Stimulated activated CD8-positive, alpha-beta memory T cell treated with anti-CD3 and anti-CD28 coated beads, Interleukin-2, amount 100 ng/mL, for 48 hours (primary cell): ENCODE measurements at places on chromosomes 2 and 18.

DNA sequence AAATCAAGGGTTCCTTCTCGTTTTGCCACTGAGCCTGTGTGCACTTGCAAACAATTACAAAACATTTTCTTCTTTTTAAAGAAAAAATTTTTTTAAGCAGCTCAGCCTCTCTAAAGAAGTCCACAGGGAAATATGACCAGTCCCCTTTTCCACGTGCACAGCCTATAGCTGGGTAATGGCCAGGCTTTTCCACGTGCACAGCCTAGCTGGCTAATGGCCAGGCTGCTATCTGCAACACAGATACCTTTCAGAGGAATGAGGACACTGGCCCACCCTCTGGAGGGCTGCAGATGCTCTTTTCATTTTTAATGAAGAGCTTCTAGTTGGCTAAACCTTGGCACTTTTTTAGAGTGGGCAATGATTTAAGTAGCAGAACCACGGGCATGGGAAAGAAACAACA lies 46.3 kb downstream of the ASB18 start:
- no peak for DNase-seq

GRCh38 chr18:43279015-43279744 lies 1.9 kb upstream of the SYT4 start:
- no peak for DNase-seq

DNA sequence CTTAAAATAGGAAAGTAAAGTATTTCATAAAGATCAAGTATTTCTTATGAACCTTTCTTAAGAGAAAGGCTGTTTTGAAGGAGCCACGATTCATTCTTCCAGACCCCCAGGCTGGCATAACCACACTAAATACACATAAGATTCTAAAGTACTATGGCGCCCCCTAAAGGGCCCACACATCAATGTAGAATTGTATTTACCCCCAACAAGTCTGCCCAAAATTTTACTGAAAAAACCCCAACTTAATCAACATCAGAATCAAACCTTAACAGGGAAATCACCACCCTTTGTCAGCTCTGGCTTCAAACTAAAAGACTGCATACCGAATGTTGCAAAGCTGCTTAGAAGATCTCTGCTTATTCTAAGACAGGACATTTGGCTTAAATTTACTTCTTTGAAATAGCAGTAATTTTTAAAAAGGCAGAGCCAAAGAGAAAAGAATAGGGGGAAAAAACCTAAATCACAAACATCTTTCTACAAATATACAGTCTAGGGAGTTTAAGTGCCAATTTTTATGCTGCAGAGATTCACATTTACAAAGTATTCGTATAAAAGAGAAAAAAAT lies 20.4 kb upstream of the BCL2 start:
- DNase-seq = no peak

- DNase-seq = no peak
These were observed 910.1 kb upstream of the CELF4 start for GRCh38 chr18:38475686-38476085.

- no peak for DNase-seq
These were observed 4.7 kb upstream of the KCNK3 start for GRCh38 chr2:26687801-26688200.

- DNase-seq = no peak
These were observed 4.6 kb downstream of the LOXL3 start for GRCh38 chr2:74548900-74549826.

GRCh38 chr2:71277147-71277475 lies 50.2 kb upstream of the PAIP2B start:
- no peak for DNase-seq

DNA sequence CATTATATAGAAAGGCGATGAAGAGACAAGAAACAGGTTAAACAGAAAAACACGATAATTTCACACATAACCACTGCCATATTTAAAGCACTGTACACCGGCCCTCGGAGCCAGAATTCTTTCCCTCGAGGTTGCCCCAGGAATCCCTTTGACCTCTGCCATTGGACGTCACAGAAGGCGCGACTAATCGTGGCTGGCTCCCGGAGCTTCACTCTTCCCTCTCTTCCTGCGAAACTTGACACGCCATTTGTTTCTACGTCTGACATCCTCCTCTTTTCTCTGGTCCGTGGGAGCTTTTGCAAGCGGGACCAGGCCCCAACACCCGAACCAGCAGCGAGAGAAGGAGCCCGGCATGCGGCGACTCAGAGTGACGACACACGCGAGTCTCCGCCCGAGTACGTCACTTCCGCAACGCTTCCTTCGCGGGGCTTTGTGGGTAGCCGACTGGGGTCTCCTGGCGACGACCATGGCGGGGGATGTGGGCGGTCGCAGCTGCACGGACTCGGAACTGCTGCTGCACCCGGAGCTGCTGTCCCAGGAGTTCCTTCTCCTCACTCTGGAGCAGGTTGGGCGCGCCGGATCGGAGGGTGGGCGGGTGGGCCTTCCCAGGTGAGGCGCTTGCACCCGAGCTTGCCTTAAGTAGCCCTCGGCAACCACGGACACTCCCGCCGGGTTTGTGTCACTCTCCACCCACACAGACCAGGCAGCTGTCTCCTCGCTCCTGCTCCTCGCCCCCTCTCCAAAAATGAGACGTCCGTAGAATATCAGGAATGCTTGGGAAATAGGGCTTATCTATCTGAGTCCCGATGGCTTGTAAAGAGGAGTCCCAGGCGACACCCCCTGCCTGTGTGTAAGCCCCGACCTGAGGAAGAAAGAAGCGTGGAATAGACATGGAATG lies at the start of gene C2orf49:
TSS of gene C2orf49 (plus strand) at position 419 of the 898 bp plus-strand sequence. CDS start at position 467, 48 bp downstream.
- DNase-seq = peak; percentile 79

DNA sequence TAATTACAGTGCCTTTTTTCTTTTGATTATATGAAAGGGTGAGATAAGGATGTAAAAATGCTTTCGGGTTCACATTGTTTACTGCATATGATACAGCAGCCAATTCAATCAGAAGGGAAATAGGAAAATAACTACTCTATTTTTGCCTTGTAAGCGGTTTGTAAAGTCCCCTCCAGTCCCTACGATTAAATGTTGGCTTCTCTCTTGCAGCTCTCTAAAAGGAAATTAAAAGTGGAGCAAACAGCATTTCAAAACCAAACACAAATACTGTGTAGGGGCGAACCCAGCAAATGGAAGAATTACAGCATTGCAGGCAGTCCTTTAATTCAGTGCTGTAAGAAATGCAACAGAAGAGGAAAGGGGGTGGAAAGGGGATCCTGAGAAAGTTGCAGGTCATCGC lies 18.9 kb downstream of the LYPD6B start:
- no peak for DNase-seq

DNA sequence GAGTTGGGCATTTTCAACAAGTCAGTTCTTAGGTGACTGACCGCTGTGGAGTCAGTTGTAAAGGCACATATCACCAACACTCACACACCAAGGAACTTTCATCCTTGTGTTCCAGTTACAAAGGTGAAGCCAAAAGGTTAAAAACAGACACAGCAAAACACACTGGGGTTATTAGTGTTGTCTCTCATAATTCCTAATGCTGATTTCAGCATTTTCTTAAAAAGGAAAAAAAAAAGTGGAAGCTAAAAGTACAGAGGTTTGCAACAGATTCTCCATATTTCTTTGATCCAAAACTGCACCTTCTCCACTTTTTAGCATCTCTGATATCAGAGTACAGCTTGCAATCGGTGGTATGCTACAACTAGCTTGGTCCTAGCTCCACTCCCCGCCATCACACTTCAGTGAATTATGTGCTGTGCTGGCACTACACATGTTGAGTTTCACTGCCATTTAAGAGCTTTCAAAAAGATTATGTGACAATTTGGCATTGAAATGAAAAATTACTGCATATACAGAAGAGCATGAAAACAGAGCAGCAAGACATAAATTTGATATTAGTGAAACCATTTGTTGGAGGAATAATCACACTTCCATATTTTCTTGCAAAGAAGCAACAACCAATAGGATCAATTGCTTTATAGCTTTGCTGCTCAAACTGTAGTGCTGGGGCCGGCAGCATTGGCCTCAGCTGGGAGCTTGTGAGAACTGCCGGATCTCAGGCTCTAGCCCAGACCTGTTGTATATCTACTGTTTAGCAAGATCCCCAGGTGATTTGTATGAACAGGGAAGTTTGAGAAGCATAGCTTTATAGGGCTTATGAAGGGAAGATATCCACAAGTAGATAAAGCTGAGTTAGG lies 62.3 kb upstream of the DAPL1 start:
- no peak for DNase-seq

GRCh38 chr2:173741759-173742158 lies 223.4 kb downstream of the SP3 start:
- DNase-seq = no peak

GRCh38 chr2:72128059-72128842 lies 19.4 kb downstream of the CYP26B1 start:
- no peak for DNase-seq

GRCh38 chr2:37797081-37797480 lies 125.6 kb upstream of the CDC42EP3 start:
- DNase-seq = no peak

GRCh38 chr2:207107551-207107950 lies 58.2 kb downstream of the KLF7 start:
- no peak for DNase-seq

- DNase-seq = no peak
These were observed 22.4 kb downstream of the ARL6IP6 start for GRCh38 chr2:152740743-152741328.

DNA sequence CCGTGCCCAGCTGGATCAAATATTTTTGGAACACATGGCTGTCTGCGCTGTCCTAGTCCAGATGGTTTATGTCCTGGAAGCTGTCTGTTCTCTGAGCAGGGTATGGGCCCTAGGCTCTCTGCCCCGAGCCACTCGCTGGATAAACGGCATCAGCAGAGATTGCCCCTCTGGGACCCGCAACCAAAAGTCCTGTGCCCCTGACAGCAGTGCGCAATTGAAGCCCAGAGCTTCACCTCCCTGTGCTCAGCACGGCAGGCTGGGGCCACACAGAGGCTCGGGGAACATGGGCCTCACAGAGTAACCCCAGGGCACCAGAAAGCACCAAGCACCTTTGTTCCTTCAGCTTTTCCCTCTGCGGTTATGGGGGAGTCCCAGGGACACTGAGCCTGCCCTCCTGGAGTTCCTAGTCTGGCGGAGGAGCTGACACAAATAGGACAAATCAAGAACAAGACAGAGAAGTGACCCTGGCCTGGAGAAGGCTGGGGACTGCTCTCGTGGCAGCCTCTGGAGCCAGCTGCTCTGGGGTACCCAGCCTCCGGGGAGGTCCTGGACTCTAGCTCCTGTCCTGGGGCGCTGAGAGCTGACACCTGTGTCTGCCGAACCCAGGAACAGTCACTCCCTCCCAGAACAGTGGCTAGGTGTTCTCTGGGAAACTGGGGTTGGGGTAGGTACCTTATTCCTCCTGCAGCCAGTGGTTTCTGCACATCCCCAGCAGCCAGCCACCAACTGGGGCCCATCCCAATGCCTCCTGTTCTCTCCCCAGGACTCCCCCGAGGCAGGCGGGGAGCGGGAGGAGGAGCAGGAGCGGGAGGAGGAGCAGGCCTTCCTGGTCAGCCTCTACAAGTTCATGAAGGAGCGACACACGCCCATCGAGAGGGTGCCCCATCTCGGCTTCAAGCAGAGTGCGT lies 12.3 kb downstream of the ARID5A start:
- DNase-seq = no peak

DNA sequence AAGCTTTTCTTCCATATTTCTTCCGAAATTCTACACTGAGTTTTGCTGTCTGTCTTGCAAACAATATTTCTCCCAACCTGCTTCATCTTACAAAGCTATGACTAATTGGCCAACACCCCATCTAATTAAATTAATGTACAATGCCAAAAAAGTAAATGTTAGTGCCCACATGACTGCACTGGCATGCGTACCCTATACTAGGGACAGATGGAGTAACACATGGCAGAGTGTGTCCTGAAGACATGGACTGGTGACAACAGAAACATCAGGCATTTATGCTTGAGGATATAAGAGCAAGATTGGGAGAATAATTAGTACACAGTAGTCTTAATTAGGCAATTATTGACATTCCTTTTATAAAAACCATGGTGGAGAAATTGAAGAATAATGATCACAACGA lies 66.8 kb downstream of the MREG start:
- DNase-seq = no peak

DNA sequence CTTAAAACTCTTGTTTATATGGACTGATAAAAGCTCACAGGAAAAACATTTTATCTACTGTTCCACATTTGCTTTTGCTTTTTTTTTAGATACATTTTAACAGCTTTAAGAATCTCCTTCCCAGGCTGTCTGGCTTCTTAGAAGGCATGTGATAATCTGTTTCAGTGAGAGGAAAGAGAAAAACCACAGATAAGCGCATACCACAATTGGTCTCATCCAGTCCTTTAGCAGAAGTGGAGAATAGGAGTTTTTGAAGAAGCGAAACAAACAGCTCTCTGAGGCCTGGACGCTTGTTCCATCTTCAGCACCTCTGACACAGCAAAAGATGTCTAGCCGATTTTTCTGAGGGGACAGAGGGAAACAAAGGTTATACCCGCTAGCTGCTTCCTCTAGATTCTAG lies 37.6 kb downstream of the RMC1 start:
- no peak for DNase-seq

DNA sequence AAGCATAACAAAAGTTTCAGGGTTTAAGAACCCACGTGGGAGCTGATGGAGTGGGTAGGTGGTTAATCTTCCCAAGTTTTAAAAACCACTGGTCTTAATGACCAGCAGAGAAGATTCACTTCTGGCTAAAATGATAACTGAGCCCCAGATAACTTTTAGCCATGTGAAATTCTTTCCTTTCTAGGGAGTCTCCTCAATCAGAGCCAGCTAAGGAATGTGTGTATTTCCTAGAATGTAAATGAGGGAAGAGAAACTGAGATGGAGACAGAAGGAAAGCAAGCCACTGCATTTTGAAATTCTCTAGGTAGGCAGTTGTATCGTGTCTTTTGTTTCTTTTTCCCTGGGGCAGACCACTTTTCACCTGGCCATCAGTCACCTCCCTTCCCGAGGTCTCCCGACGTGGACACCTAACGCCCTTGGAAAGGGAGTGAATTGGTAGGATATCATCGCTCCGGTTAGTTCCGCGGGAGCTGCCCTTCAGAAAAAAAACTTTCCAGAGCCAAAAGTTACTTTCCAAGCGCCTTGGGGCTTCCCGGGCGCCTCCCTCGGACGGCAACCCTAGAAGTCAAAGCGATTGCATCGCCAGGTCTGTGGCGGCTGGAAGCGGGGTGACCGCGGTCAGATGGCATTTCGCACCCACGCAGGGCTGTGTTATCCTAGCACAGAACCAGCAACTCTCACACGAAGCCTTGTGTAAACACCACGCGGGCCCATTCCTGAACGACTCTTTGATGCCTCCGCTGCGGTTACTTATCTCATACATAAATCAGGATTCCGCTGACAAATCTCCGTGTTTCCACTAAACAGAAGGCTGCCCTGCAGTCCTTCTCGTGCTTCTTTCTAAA lies 1.3 kb downstream of the COLEC12 start:
- no peak for DNase-seq

DNA sequence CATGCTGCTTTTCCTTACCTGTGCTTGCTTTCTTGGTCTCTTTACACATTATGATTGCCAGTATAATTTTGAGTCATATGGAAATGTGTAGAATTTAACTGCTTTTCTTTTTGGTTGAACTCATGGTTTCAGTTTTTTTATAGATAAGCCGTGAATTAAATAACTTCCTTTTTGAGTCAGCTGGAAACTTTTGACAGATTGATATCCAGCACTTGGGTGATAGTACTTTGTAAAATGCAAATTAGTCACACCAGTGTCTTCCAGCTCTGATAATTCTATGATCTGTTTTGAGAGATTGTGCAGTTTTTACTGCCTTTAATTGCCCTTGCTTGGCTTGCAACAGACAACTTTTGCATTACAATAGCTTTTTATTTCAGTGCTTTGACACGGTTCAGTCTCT lies 86.4 kb downstream of the NCOA1 start:
- DNase-seq = no peak

- no peak for DNase-seq
These were observed 19.3 kb upstream of the CPS1 start for GRCh38 chr2:210536973-210537650.
